ENCODE measurements at places on chromosomes 5 and 9.

DNA sequence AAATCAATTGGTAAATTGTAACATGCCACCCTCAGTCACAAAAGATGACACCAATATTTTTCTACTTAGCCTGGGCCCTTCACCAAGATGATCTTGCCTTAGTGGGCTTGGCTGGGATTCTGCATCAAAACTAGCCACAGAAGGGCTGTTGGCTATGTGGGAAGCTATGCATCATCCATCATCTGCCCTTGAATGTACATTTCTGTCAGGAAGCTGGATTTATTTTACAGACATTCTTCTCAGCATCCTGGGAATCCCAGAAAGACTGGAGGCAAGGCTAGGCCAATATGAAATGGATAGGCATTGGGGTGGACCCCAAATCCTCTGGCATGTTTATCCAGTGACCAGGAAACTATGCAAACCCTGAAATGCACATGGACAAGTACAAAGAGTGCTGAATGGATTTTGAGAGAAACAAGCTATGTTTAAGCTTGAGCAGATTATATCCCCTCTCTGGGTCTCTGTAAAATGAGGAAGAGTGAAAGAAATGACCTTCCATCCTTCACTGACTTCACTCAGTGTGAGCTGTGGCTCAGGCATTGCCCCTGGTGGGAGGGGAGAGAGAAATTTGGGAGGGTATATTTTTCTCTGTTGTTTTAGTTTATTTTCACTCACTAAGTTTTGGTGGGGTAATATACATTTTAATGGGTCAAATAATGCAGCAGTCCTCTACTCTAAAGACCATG, 283.6 kb downstream of the EBF1 start:
- no peak for DNase-seq

GRCh38 chr5:128199611-128200010, 116.0 kb downstream of the SLC12A2 start:
- no peak for DNase-seq

- DNase-seq: no peak
These were observed 29.4 kb upstream of the CKMT2 start for GRCh38 chr5:81203729-81204128.

DNA sequence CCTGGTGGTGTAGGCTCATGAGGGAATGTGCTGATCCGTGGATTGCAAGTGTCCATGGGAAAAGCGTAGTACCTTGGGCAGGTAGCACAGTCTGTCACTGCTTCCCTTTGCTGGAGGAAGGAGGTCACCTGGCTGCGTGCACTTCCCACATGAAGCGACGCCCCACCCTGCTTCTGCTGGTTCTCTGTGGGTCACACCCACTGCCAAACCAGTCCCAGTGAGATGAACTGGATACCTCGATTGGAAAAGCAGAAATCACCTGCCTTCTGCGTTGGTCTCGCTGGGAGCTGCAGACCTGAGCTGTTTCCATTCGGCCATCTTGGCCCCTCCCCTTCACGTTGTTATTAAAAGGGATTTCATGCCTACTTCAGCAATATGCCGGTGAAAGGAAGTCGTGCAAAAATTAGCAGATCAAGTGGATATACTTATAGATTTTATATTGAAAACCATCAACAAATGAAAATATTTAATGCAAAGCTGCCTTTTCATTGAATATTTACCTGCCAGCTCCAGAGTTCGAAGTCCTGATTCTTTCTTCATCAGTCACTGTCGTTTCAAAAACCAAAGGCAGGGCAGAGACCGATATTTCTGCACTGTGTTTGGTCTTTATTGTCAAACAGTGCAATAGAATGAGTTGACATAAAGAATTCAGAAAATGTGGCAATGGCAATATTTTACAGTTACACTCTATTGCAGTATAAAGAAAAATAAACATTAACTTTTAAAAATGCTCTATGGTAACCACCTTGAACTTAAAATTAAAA, 123.2 kb downstream of the JAKMIP2 start:
- no peak for DNase-seq

DNA sequence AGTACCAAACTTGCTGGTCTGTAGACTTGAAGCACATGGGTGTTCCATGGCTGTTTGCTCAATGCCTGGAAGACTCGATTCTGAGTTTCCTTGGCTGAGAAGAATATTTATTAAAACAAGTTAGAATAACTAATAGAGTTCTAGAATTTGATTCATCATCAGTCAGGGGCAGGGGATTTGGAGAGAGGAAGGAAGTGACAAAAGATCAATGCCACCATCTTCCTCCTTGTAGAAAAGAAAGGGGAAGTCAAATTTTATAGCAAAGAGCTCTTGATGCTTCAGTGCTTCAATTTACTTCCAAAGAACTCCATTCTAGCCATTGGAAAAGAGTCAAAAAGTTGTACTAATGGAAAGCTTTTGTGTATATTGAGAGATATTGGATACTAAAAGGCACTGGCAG, 236.3 kb downstream of the MCTP1 start:
- no peak for DNase-seq

GRCh38 chr9:129111528-129112151, 425 bp downstream of the PTPA start:
- DNase-seq: peak; percentile 62

DNA sequence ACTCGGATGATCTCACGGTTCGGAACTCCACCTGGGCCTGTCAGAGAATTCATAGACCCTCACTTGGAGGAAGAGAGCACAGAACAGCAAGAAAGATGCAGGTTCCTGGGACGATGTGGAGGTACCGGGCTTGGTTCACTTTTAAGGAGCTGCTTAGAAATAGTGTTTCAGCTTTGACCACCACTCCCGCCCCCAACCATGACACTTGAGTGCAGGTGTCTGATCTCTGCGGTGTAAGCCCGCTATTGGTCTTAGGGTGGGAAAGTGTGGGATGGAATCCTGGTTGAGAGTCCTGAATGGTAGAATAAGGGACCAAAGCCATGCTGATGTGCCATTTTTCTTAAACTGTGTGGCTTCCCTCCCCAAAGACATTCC, 97.2 kb upstream of the LMX1B start:
- DNase-seq: no peak

GRCh38 chr5:31889001-31889561, 250.2 kb downstream of the PDZD2 start:
- no peak for DNase-seq

GRCh38 chr5:142115937-142116614, 7.5 kb downstream of the NDFIP1 start:
- DNase-seq: no peak

GRCh38 chr9:38489057-38489456, 64.8 kb upstream of the IGFBPL1 start:
- no peak for DNase-seq

- DNase-seq: no peak
These were observed 77.1 kb downstream of the HOMER1 start for GRCh38 chr5:79436821-79437220.

DNA sequence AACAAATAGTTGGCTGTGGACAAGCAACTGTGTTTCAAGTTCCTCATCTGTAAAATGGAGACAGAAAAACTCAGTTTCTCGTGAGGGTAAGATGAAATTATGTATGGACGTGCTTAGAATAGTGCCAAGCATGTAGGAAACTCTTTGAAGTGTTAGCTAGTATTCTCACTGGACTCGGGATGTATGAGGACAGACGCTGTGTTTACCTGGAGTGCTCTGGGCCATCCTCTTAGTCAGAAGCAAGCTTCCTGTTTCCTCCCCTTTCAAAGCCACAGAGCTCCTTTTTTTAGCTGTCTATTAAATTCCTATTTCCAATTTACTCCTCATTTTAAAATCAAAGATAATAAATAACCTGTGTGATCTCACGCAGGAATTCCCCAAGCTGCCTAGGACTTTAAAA, 23.8 kb upstream of the IQGAP2 start:
- no peak for DNase-seq

DNA sequence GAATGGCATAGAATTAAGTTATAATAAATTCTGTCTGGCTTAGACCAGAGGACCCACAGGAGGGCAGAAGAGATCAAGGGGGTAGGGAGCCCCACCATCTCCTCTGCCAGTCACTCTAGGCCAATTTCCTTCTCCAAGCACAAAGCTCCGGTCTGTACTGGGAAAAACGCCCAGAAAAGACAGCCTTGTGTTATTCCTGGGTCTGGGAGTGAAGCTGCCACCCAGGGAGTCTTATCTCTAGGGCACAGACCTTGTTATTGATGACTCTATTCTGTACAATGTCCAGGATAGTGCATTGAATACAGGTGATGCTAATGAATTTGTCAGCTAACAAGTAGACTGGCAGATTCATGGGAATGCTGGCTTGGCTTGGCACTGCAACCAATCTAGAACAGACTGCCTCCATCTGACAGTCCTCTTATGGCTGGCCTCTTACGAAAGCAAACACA, 60.7 kb downstream of the MED27 start:
- no peak for DNase-seq

GRCh38 chr9:73565833-73566465, 414.3 kb downstream of the ANXA1 start:
- peak; percentile 2 for DNase-seq

GRCh38 chr5:103477678-103478077, 84.9 kb downstream of the NUDT12 start:
- no peak for DNase-seq

DNA sequence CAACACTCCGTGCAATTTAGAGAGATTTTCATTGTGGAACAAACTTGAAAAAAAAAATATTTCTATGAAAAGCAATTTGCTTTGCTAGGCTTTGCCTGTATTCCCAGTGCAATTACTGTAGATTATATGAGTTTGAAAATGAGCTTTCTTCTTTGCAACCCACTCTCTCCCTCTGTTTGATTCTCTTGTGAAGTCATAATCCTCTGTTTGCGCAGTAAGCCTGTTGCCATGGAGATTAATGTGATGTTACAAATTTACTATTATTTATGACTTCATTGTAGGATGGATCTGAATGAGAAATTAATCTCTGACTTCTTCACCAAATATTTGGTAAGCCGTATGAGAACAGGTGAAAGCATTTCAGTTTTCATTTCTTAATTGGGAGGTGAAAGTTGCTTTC, 320.3 kb downstream of the SPATA31D1 start:
- DNase-seq: no peak

- DNase-seq: peak; percentile 31
These were observed 14.3 kb upstream of the SNCAIP start for GRCh38 chr5:122297587-122298298.

GRCh38 chr9:137351781-137352501, 49.9 kb upstream of the NRARP start:
- DNase-seq: no peak

DNA sequence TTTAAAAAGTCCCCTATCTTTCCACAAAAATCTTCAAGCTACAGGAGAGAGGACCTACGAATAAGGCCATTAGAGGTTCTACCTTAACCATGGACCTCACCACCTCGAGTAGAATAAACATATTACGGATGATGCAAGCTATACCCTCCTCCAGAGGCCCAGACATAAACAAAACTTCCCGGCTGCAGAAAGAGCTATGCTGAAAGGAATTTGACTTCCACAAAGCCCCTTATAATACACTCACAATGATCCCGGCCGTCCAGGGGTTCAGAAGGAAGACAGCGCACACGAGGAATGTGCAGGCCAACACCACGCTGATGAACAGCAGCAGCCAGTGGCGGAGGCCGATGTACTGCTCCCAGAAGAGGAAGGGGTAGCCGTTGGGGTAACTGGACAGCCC, 59.0 kb downstream of the PTCH1 start:
- DNase-seq: no peak

DNA sequence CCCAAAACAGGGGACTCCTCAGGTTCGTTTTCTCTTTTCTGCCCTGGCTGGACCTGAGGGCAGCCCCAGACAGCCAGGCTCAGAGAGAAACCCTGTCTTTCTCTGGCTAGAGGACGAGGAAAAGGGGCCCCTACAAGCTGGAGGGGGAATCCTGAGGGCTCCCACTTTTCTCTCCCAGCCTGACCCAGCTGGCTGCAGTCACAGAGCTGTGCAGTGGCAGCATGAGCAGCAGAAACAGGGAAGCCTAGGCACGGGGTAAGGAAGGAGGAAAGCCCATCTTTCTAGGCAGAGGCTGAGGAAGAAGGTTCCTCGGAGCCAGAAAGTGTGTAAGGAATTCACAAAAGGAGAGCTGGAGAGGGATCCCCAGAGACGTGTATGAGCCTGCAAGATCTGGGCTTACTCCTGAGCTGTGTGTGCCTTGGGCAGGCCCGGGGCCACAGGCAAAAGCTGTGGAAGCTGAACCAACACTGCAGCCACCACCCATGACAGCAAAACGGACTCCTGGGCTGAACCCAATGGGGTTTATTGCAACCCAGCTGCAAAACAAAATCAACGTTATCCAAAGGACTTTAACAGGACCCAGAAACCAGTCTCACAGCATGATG, 16.2 kb downstream of the CAMSAP1 start:
- no peak for DNase-seq

GRCh38 chr5:170292179-170293104, 5.1 kb downstream of the LCP2 start:
- DNase-seq: no peak

GRCh38 chr5:32595118-32595517, 9.8 kb downstream of the SUB1 start:
- DNase-seq: no peak

DNA sequence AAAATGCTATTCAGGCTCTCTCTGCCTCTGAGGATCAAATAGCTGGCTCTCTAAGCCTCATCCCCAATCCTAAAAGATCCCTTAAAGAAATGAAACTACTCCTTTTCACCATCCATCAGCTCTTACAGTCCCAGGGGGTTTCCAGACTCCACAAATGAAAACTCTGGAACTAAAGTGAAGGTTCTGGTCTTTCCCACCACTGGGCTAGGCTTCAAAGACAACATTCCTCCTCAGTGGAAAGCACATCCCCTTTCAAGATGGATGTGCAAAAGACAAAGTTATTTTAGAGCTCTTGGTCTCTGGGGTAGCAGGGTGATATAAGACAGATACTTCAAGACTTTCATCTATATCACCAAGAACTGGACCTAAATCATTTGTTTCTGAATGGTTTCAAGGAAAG, 106.9 kb downstream of the DCP2 start:
- no peak for DNase-seq

DNA sequence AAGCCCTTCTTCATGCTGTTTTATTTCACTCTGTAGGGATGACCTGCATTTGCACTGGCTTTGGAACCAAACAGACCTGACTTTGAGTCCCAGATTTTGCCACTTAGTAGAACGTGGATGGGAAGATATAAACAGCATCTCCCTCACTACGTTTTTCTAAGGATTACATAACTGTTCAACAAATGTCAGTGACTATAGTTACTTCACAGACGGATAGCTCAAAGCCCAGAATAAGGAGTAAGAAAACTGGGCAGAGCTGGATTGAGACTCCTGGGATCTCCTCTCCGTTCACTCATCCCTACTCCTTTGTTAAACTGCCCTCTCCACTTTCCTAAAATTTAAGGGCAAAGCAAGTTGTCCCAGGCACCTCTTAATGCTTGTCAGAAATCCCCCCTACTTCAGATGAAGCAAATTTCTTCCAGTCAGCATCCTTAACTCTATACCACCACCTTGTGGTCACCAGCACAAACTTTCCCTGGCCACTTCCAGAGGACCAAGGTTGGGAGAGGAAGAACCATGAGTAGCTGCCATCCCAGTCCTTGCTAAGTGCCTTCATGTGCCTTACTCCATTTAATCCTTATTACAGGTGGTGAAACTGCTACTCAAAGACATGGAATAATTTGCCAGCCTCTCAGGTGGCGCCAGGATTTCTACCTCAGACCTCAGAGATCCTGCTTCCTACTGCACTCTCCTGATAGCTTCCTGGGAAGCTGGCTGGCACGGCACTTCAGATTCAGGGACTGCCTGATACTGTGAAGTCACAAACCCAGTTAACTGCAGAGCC, 38.4 kb downstream of the EGR1 start:
- DNase-seq: peak; percentile 65

- peak; percentile 14 for DNase-seq
These were observed 35.9 kb downstream of the KIF2A start for GRCh38 chr5:62341783-62342475.

- DNase-seq: no peak
These were observed 75.5 kb downstream of the CSNK1A1 start for GRCh38 chr5:149475777-149476176.
